Retina (tissue), 1 donor: ENCODE measurements at places on chromosomes 4 and X.

- DNase-seq, result no peak
Measured at GRCh38 chr4:75566911-75567310, 11.0 kb downstream of the ODAPH start.

- no peak for DNase-seq
Measured at GRCh38 chr4:148164557-148164956, 277.7 kb downstream of the NR3C2 start.

- DNase-seq, result no peak
Measured at GRCh38 chr4:164501074-164501473, 252.9 kb upstream of the SMIM31 start.

DNA sequence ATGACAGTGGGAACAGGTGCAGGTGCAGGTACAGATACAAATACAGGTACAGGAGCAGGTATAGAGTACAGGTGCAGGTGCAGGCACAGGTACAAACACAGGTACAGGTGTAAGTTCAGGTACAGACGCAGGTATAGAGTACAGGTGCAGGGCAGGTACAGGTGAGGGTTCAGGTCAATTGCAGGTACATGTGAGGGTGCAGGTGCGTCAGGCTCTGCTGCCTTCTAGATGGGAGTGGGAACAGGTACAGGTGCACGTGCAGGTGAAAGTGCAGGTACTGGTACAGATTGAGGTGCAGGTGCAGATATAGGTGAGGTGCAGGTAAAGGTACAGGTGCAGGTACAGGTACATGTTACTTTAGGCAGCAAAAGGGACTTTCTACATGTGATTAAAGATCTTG is 85.7 kb downstream of the CRLF2 start:
- no peak for DNase-seq
